GM12892 (cell line): ENCODE measurements at places on chromosomes 1 and 21.

DNA sequence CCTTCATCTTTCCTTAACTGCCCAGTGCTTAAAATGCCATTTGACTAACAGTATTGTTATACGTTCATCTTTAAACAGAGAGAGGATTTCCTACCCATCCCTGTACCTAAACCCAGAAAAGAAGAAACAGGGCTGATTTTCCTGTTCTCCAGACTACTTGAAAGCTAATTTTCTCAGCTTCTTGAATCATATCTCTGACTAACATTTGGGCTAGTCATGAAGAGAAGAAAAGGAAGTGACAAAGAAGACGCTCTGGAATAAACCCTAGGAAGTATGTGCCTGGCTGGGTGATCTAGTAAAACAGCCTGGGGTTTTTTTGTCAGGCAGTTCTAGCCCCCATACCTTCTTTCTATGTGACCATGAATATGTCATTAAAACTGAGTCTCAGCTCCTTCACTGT lies 44.8 kb upstream of the SGIP1 start:
- no peak for DNase-seq

DNA sequence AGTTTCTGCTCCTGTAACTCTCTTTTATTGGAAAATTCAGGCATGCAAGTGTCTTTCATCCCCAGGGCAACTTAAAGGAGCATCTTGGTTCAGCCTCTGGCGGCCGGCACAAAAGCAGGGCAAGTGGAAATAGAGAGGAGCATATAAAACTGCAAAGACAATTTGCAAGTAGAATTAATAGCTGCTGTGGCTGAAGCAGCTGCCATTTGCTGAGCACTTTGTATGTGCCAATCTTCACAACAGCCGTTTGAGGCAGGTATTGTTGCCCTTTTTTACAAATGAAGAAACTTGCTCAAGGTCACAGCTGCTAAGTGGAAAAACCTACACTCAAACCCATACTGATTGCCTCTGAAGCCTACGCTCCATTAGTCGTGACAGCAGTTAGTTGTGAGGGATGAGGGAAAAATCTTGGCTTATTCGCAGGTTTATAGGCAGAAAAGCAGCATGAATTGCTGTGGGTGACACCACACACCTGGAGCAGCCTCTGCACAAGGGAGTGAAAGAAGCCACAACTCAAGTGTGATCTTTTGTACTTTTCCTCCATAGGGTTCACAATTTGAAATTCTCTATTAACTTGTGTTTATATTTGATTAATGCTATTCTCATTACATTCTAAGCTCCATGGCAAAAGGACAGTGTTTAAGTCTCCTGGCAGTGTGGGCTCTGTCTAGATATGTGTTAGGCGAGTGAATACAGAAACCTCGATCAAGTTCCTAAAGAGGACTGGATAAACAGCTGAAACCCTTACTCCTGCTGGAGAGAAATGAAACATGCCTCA lies 99.0 kb upstream of the BEND5 start:
- no peak for DNase-seq

GRCh38 chr1:203036135-203036534 lies 9.8 kb downstream of the PPFIA4 start:
- DNase-seq = no peak

- DNase-seq = no peak
These were observed 121.6 kb upstream of the BARHL2 start for GRCh38 chr1:90838720-90839119.

GRCh38 chr1:166410083-166410385 lies 243.2 kb upstream of the FAM78B start:
- DNase-seq = no peak

- no peak for DNase-seq
These were observed 93.9 kb downstream of the NR5A2 start for GRCh38 chr1:200121421-200121820.

- no peak for DNase-seq
These were observed 18.8 kb downstream of the PLA2G2A start for GRCh38 chr1:19960591-19960990.

GRCh38 chr21:16834791-16835190 lies 678.1 kb upstream of the CXADR start:
- DNase-seq = no peak

- DNase-seq = no peak
These were observed 21.5 kb downstream of the NPHP4 start for GRCh38 chr1:5970610-5971273.

GRCh38 chr1:236143104-236143948 lies 987 bp downstream of the GPR137B start:
- no peak for DNase-seq

DNA sequence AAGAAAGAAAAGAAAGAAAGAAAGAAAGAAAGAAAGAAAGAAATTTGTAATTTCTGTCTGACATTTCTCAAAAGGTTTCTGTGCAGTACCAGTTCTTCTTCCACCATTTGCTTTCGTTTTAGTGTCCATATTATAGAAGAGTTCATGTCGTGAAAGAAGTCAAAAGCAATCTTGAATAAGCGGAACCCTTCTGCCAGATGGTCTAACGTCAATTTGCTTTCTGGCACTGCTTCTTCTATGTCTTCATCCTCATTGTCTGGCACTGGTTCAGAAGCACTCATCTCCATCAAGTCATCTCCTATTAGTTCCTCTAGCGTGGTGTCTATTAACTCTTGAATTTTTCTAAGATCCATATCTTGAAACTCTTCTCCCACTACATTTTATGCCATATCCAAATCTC lies 170.0 kb upstream of the KCTD3 start:
- no peak for DNase-seq

DNA sequence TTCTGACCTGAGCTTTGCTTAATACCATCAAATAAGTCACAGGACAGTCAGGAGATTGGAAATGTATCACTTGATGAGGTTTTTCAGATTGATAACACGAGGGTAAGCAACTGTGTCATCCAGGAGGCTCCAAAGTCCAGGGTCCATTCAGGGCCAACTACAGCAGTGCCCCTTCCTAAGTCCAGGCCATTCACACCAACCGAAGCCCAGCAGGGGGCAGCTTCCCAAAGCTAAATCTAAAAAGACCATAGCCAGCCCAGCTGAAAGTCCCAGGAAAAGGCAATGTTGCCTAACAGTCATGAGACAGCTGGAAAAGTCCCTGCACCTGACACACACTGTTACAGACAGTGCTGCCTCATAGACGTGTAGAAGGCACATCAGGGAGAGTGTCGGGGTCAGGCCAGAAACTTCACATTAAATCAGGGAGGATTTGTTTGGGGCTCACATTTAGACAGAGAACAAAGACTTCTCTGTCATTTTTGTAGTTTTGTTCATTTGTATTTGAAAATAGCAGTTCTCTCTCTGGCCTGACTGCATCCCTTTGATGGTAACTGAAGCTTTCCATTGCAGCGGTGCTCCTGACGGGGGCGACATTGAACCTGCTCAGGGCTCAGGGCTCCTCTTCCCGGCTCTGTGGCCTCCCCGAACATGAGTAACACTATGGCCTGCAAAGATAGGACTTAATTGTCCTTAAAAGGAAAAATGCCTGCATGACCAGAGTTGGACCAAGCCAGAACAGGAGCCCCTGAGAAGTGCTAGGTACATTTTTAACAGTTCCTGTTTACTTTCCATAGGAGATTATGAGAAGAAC lies 200.4 kb downstream of the NRIP1 start:
- no peak for DNase-seq

GRCh38 chr21:42630626-42631025 lies 22.8 kb upstream of the PDE9A start:
- DNase-seq = no peak

DNA sequence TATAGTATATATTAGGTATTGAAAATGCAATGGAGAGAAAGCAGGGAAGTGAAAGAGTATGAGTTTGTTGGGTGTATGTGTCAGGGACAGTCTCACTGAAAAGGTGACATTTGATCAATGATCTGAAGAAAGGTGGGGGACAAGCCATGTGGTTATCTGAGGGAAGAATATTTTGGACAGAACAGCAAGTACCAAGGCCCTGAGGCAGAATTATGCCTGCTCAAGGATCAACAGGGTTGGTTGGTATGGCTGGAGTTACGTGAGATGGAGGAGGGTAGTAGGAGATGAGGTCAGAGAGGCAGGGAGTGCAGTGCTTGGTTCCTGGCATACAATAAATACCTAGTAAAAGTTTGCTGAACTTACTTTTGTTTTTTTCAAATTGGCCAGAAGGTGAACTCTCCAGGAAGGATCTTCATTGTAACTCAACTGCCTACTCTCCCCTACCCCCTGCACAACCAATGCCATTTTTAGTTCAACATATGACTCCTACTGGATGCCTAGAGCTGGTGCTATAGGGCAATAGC lies 1.8 kb downstream of the LAMTOR2 start:
- no peak for DNase-seq

GRCh38 chr1:119475866-119476439 lies 31.1 kb upstream of the HSD3B1 start:
- DNase-seq = peak; percentile 31

- no peak for DNase-seq
These were observed 12.8 kb downstream of the CACHD1 start for GRCh38 chr1:64482720-64483119.

DNA sequence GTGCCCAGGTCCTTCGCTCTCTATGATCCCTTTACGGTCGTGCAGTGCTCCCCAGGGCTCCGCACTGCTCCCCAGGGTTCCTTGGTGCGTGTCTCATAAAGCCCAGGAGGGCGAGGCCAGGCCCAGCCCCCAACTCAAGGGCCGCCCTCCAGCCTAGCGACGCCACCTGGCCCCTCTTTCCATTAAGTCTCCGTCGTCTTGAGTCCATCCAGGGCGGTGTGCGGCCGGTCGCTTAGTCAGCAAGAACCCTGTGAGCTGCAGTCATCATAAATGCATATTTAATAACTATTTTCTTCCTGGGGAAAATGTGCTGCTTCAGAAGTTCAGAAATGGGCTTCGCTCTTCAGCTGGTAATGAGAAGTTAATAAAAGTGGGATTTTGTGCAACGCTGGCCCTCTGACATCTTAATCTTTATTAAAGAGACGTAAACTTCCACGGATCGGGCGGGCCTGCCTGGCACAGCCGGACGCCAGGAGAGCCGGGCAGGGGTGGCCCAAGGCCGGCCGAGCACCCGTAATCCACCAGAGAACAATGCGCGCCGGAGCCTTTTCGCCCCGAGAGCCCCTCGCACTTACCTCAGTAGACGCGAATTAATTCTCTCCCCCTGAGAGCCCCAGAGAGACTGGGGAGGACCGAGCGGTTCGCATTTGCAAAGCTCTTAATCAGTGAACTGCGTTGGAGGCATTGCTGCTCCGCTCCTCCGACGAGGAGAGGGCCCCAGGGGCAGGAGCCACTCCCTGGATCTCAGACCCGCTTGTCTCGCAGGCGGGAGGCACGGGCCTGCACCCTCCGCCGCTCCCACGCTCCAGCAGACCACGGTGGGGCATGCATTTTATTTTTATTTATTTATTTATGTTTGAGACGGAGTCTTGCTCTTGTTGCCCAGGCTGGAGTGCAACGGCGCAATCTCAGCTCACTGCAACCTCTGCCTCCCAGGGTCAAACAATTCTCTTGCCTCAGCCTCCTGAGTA lies 188.3 kb upstream of the ARHGEF16 start:
- no peak for DNase-seq

DNA sequence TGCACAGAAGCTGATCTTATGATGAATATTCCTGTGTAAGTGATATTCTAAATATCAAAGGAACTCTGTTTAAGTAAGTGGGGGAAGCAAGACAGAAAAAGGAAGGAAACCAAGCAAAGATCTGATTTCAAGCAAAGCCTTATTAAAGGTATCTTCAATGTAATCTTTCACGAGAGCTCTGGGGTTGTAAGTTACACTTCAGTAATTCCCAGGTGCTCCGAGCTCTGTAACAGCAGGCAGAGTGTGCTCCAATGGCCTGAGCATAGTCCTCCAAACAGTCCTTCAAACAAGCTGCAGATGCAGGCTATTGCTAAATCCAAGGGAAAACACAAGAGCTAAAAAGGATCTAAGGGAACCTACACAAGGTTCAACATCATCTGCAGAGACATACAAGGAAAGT lies 949.7 kb upstream of the TMPRSS15 start:
- DNase-seq = no peak

GRCh38 chr1:161242313-161242712 lies 4.3 kb upstream of the NR1I3 start:
- DNase-seq = no peak
